ENCODE measurements at places on chromosomes 6 and 20.

- no peak for DNase-seq
Observed at GRCh38 chr6:98958776-98959175, 11.0 kb upstream of the FBXL4 start.

GRCh38 chr6:105068407-105068806 is 111.4 kb downstream of the POPDC3 start:
- no peak for DNase-seq

DNA sequence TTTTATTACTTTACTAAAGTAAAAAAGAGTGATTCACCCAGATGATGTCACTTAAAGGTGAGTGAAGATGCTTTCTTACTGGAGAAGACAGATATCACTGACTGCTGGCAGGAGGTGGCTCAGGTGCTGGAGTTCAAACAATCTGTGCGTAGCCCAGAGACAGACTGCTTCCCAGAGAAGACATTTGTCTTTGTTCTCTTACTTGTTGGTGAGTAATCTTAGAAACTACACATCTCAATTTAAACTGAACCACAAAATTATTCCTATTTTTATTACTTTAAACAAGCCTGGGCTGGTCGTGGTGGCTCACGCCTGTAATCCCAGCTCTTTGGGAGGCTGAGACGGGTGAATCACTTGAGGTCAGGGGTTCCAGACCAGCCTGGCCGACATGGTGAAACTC is 92.2 kb downstream of the CEP162 start:
- DNase-seq = no peak

DNA sequence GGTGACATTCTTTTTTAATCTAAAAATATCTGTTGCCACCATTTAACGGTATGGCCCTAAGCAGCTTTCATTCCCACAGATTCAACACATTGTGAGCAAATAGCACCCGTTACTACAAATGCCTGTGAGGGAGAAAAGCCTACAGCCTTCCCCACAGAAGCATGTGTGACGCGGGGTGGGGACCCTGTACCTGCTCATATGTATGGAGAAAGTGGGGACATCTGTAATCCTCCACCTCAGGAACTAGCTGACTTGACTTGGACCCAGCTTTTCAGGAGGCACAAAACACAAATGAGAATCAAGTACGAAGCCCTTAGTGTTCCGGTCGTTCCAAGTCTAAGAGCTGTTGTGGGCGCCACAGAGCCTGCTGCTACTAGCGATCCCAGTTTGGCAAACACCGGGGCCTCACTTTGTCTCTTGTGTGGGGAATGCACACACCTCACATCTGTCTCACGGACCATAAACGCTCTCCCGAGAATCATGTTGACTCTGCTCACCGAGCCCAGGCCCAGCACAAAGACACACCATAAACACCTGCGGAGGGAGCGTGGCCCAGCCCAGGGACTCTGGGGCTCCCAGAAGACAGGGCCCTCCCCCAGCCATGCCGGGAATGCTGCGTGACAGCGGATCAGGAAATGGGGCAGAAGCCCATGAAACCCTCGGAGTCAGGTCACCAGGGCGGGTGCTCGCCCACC is 21.6 kb downstream of the DLL1 start:
- peak; percentile 75 for DNase-seq

GRCh38 chr20:50231854-50232253 is 41.2 kb downstream of the CEBPB start:
- DNase-seq = no peak

DNA sequence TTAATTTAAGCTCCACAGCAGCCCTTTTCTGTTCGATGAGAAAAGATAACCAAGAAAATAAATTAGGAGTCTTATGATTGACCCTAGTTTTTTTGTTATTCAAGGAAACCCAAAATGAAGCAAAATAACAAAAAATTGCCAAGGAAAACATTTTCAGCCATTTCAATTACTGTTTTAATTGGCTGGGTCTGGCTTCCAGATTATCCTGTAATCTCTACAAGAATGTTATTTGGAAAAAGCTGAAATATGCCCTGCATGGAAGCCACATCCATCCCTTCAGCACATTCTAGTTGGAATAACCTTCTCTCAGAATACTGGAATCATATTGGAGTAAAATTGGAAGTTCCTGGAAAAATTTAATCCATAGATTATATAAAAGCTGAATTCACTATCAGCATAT is 191.1 kb upstream of the CCN2 start:
- no peak for DNase-seq

GRCh38 chr6:164099269-164099865 is 684.8 kb downstream of the QKI start:
- no peak for DNase-seq

DNA sequence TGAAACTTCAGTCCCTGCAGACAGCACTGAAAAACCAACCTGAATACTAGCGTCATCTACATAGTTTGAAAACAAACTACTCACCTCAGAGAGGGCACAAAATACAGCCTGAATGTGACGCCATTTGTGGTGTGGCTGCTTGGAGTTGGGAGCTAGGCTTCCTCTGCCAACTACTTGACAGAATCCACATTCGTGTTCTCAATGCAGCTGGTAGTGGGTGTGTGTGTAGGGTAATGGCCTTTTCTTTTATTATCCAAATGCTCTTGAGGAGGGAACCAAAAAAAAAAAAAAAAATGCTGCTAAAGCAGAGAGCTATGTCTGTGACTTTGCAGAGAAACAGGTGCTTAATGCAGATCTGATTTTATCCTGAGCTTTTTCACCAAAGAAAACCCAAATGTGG is 207.8 kb downstream of the OTOR start:
- DNase-seq = no peak

DNA sequence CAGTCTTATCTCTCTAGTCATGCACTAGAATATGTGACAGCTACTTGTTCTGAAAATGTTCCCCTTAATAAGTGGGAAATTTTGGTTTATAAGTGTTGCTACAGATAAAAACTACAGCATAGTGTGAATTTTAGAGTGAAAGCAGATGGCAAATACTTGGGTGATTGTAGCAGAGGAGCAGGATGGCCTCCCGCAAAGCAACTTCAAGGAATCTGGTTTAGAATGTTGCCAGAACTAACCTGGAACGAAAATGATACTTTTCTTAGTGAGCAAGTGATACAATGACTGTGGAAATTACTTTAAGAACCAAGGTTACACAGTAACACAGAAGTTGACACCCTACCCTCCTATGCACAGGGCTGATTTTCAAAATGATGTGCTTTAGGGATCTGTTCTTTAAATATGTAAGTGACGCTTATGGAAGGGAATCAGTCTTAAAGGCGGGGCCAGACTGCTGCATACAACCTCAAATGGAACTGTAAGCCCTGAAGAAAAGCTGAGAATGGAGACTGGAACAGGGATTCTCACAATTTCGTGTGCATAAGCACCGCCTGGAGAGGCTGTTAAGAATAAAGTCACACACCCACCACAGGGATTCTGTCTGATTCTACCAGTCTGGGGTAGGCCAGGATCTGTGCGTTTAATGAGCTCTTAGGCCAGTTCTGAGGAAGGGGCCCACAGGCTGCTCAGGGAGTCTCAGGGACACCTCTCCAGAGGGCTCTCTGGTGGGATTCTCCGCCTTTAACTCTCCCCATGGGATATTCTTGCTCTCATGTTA is 97.9 kb downstream of the FYN start:
- no peak for DNase-seq

DNA sequence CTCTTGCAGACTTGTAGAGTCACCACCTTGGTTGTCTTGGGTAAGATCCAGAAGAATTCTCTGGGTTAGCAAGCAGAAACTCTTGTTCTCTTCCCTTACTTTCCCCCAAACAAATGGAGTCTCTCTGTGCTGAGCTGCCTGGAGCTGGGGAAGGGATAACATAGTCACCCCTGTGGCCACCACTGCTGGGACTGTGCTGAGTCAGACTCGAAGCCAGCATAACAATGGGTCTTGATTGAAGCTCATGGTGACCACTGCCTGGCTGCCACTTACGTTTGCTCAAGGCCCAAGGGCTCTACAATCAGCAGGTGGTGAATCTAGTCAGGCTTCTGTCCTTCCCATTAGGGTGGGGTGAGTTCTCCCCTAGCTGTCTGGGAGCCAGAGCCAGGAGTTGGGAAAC is 15.4 kb upstream of the ERVFRD-1 start:
- DNase-seq = no peak

- DNase-seq = no peak
Observed at GRCh38 chr20:45095805-45096238, 5.1 kb downstream of the KCNS1 start.

DNA sequence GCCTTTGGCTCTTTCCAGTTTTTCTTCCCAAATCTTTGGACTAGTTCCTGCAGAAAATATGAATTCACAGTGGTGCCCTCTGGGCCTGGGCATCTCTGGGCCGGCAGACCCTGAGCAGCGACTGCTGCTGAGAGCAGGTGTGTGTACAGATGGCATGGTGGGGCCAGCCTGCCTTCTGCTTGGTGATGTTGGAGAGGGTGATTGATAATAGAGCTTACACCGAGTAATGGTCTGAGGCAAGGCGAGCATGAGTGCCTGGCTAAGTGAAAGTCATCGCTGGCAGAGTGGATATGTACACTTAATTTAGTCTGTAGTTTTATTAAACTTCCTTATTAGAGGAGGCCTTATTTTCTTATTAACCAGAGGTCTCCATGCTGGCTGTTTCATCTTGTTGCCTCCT is 156.9 kb downstream of the CDKAL1 start:
- no peak for DNase-seq

- no peak for DNase-seq
Observed at GRCh38 chr20:60060006-60060557, 101.9 kb downstream of the CDH26 start.

GRCh38 chr6:8057263-8057662 is 6.9 kb downstream of the BLOC1S5 start:
- no peak for DNase-seq

GRCh38 chr6:41352396-41352795 is 17.0 kb downstream of the NCR2 start:
- DNase-seq = no peak

DNA sequence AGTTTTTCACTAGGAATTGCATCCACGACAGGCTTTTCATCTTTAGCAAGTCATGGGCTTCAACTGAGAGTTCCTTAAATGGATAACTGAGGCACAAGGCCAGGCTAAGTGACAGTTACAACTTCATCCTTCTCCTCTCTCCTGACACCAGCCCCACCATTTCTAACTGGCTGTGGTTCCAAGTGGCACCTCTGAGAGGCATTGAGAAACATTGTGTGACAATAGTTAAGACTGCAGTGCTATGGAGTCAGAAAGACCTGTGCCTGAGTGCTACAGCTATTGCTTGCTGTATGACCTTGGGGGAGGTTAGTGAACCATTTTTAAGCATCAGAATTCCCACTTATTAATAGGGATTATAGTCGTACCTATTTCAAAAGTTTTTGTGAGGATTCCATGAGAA is 26.2 kb upstream of the MLIP start:
- DNase-seq = no peak

GRCh38 chr6:41723530-41724227 is 11.7 kb downstream of the TFEB start:
- peak; percentile 94 for DNase-seq

DNA sequence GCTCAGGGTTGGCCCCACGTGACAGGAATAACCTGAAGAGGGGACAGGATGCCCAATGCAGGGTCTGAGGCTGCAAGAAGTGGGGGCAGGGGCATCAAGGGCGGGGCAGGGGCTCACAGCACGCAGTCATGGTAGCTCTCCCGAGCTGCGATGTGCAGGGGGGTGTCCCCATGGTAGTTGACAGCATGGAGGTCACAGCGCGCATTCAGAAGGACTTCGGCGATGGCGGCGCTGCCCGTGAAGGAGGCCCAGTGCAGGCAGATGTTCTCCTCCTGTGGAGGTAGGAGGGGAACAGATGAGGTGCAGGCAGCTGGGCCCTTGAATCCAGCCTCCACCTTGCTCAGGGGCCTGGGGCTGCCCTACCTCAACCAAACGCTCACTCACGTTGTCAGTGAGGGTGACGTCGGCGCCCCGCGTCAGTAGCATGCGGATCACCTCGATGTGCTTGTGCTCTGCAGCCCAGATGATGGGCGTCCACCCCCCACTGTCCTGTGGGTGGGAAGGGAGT is 5.8 kb upstream of the SLC44A4 start:
- DNase-seq = no peak

DNA sequence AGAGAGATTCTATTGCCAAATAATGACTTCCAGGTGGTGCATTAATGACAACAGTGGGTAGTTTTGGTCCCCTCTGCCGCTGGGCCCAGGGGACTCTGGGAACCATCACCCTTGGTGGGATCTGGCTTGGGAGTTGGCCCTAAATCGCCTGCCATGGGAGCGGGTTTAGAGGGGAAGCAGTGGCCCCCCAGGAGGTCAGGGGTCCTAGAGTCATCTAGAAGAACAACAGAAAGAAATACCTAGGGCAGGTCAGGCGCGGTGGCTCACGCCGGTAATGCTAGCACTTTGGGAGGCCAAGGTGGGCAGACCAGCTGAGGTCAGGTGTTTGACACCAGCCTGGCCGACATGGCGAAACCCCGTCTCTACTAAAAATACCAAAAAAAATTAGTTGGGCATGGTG is 17.8 kb upstream of the ARFGEF2 start:
- DNase-seq = no peak

DNA sequence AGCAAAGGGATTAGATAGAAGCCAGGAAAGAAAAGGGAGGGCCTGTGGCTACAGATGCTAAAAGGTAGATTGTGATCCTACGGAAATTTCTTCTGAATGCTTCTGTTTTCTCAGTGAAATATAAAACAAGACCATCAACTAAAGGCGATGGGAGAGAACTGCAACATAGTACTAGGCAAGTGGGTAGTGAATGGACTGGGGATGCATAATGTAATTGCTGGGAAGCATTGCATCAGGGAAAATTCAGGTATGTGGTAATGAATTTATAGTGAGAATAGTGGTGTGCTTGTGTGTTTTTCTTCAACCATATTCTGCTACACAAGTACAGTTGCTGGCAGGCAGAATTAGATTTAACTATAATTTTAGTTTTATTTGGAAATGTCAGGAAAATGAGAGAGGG is 156.6 kb downstream of the OPN5 start:
- no peak for DNase-seq

GRCh38 chr6:75350808-75351207 is 66.2 kb upstream of the TMEM30A start:
- DNase-seq = no peak

- no peak for DNase-seq
Observed at GRCh38 chr6:53805016-53805415, 10.2 kb downstream of the LRRC1 start.

DNA sequence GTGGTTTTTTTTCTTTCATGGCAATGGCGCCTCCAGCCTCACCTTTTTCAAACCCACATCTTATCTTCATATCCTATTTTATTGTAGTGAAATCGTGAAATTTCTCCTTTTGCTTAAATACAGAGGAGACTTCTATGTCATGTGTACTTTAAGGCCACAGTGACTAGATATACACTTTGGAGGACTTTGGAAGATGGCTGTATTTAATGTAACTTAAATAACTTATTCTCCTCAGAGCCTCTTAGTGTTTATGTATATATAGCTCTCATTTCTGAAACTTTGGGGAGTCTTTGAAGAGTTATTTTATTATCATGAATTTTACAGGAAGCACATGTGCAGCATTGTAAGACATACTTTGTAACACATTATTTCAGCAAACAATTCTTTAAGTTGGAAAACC is 968 bp downstream of the LAMA2 start:
- DNase-seq = no peak
